NCI-H2227 treated with DMSO at 0.1 percent for 48 hours (cell line): ENCODE measurements at places on chromosomes 1 and 21.

DNA sequence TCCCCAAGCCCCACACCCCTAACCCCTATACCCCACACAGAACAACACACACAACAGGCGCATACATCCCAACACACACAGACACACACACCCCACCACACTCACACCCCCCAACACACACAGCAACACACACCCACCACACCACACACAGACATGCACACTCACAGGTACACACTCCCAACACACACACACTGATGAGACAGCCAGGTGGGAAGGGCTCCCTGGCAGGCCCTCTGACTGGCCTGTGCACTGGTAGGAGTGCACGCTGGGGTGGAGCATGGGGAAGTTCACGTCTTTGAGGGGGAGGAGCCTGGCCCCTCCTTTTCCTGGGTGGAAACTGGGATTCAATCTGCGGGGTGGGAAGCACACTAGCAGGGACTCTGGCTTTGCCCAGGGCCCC is 116.7 kb downstream of the RHOU start:
- no peak for DNase-seq

- DNase-seq, result no peak
Observed at GRCh38 chr1:98723574-98723973, 62.1 kb downstream of the SNX7 start.

DNA sequence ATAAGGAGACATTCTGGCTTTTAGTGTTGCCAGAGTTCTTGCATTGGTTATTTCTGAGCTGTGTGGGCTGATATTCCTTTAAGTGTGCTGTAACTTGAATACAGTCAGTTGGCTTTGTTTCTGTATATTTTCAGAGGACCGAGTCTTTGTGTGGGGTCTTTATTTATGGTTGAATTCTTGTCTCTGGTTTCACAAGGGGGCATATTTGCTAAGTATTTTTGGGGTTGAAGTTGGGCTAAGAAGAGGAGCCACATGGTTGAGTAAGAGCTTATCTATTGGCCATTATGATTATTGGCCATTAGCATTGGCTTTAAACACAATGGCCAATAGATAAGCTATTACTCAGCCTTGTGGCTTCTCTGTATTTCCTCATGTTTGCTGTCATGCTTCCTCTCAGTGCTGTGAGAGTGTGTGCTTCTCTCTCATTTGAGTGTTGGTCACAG is 26.3 kb upstream of the PTGFR start:
- DNase-seq, result no peak

DNA sequence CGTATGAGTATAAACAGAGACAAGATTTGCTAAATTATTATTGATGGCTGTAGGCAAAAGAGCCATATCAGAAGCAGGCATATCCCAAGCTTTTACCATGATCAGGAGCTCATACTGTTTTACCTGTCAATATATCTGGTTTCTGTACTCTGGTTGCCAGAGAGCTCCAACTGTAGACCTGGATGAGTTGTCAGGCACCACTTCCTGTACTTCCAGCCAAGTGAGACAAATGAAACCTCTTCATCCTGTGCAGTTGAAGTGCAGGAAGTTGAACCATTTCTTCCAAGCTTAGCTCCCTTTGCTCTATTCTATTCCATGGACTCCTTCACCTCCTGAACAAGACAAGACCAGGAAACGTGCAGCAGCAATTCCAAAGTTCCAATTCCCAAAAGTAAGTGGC is 115.6 kb downstream of the ZNF281 start:
- no peak for DNase-seq

- DNase-seq, result no peak
Observed at GRCh38 chr21:14550135-14550534, 4.0 kb upstream of the SAMSN1 start.

GRCh38 chr21:45078877-45079281 is 4.5 kb downstream of the ADARB1 start:
- no peak for DNase-seq

DNA sequence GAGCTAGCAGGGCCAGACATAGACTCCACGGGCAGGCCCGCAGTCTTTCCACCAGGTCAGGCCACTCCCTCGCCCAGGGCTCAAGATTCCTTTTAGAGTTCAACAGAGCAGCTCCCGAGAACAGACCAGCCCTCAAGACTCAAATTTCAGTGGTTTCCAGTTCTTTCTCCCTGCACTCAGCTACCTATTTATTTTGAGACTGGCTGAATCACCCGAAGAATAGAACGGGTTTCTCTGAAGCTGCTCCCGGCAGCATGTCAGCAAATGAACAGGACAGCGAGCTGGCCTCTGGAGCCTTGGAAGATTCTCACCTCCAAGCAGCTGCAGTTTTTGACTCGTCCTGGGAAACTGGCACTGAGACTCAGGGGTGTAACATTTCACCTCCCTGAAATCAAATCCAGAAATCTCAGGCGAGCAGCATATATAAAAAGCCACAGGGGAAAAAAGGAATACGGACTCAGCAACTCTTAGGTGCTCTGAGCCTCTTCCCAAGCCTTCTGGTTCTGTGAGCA is 177.9 kb downstream of the CLIC6 start:
- no peak for DNase-seq
